MG63 (cell line): ENCODE measurements at places on chromosomes 6 and 20. TPM values are rescaled to one million over a fixed set of nuclear protein-coding genes. Genes with fewer than 3 reads are reported as not detected.

PLN gene
- total RNA-seq = not detected in 2 replicates

TRDN gene
- not detected in 2 replicates for total RNA-seq

DEFB124 gene
- total RNA-seq = not detected in 2 replicates

CUL9 gene
- total RNA-seq = 6.2 and 47.2 TPM in 2 replicates

WDR27 gene
- 14.6 and 18.0 TPM in 2 replicates for total RNA-seq

SLC22A7 gene
- not detected in 2 replicates for total RNA-seq

KIAA0408 gene
- total RNA-seq = not detected in 2 replicates

ARHGAP40 gene
- total RNA-seq = not detected in 2 replicates

ATP9A gene
- total RNA-seq = 9.6 and 11.1 TPM in 2 replicates

RAET1L gene
- total RNA-seq = 1.4 TPM in 1 of 2 replicates, not detected in the other

ARMH2 gene
- not detected in 2 replicates for total RNA-seq

SCUBE3 gene
- 2.5 and 4.2 TPM in 2 replicates for total RNA-seq

BTN1A1 gene
- total RNA-seq = not detected in 2 replicates

NCOA5 gene
- 9.2 and 24.9 TPM in 2 replicates for total RNA-seq

POPDC3 gene
- total RNA-seq = 1.8 and 2.2 TPM in 2 replicates

ADTRP gene
- 1.5 and 2.1 TPM in 2 replicates for total RNA-seq

SERPINB6 gene
- total RNA-seq = 45.1 and 59.9 TPM in 2 replicates

NKX2-2 gene
- 3.1 and 8.1 TPM in 2 replicates for total RNA-seq

C20orf202 gene
- total RNA-seq = not detected in 2 replicates

GHRH gene
- total RNA-seq = not detected in 2 replicates

CST8 gene
- not detected in 2 replicates for total RNA-seq

MLIP gene
- not detected in 2 replicates for total RNA-seq

ADGRB3 gene
- not detected in 2 replicates for total RNA-seq

CRISP3 gene
- total RNA-seq = not detected in 2 replicates

POU3F2 gene
- total RNA-seq = 0.30 TPM in 1 of 2 replicates, not detected in the other

BMP2 gene
- total RNA-seq = 0.03 and 0.10 TPM in 2 replicates

HUS1B gene
- total RNA-seq = 0.22 TPM in 1 of 2 replicates, not detected in the other

VAPB gene
- total RNA-seq = 31.1 and 34.5 TPM in 2 replicates

KHDC1L gene
- not detected in 2 replicates for total RNA-seq
